ENCODE measurements at places on chromosomes 2 and 18. TPM values are rescaled to one million over a fixed set of nuclear protein-coding genes. Genes with fewer than 3 reads are reported as not detected.

The LIPT1 gene
- 3.3 TPM for total RNA-seq

GRCh38 chr18:56563568-56563967 lies 74.8 kb downstream of the TXNL1 start:
- no peak overlapping the region for H3K27ac ChIP-seq
- DNase-seq = no peak
- no peaks in the 10 kb centered on the region for H3K4me1 ChIP-seq
- no peak overlapping the region for H3K4me3 ChIP-seq

The CDK5R2 gene
- total RNA-seq = not detected

DNA sequence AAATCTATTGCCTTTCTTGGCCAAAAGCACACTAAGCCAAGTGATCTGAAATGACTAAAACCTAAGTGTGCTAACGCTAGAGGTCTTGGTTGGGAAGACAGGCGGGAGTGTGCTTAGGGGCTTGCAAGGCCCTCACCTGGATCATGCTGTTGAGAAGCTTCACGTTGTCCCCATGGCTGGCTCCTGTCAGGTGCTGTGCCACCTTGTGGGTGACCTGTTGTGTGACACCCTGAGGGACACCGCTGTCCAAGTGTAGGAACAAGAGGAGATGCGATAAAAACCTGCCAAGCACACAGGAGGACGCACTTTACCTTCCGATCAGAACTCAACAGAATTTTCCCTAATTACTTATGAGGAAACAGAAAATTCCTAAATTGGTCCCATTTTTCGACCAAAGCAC lies 50.8 kb downstream of the EPG5 start:
- H3K4me3 ChIP-seq = no peak overlapping the region
- no peak overlapping the region for H3K27ac ChIP-seq
- peaks cover 48% of the 10 kb centered on the region for H3K36me3 ChIP-seq
- H3K27me3 ChIP-seq = no peaks in the 10 kb centered on the region
- DNase-seq = peak; percentile 60
- H3K4me1 ChIP-seq = peaks cover 4% of the 10 kb centered on the region

The NFATC1 gene
- 105 TPM for total RNA-seq

The FRZB gene
- total RNA-seq = not detected

- no peak for DNase-seq
- H3K4me3 ChIP-seq = no peak overlapping the region
- no peaks in the 10 kb centered on the region for H3K27me3 ChIP-seq
- no peaks in the 10 kb centered on the region for H3K4me1 ChIP-seq
Measured at GRCh38 chr2:16777123-16777870, 111.7 kb upstream of the CYRIA start.

The SDC1 gene
- total RNA-seq = 0.63 TPM

The OTOS gene
- total RNA-seq = not detected

The POTEI gene
- not detected for total RNA-seq

GRCh38 chr2:195016841-195017240 lies 640.2 kb upstream of the SLC39A10 start:
- H3K27me3 ChIP-seq = peaks cover 2% of the 10 kb centered on the region
- H3K36me3 ChIP-seq = no peaks in the 10 kb centered on the region
- H3K4me3 ChIP-seq = no peak overlapping the region
- no peak overlapping the region for H3K27ac ChIP-seq
- DNase-seq = no peak

GRCh38 chr2:120952318-120952717 lies 216.7 kb downstream of the GLI2 start:
- H3K36me3 ChIP-seq = no peaks in the 10 kb centered on the region
- DNase-seq = no peak
- H3K27ac ChIP-seq = no peak overlapping the region
- H3K4me3 ChIP-seq = no peak overlapping the region
- no peaks in the 10 kb centered on the region for H3K4me1 ChIP-seq

DNA sequence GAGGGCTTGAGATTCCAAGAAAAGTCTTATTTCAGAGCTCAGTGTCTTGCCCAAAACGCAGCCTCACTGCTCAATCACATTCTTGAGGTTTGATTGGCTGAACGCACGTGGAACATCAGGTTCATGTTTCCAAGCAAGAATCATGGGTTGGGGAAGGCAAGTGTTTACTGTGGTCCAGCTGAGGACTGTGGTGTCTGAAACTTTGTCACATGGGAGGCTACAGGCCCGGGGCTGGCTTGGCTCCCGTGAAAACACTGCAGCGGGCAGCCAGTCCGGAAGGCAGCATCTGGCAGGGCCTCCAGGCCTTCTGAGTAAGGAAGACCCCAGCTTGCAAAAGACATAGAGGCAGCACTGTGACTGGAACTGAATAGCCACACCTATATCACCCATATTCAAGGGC lies 84.7 kb downstream of the POLR1A start:
- H3K4me1 ChIP-seq = peaks cover 14% of the 10 kb centered on the region
- DNase-seq = no peak
- H3K27me3 ChIP-seq = no peaks in the 10 kb centered on the region
- H3K27ac ChIP-seq = no peak overlapping the region
